ENCODE measurements at places on chromosomes 3 and 15. TPM values are rescaled to one million over a fixed set of nuclear protein-coding genes. Genes with fewer than 3 reads are reported as not detected.
A peak's percentile ranks its signal among the peaks of the same experiment; 100 is the strongest.

DNA sequence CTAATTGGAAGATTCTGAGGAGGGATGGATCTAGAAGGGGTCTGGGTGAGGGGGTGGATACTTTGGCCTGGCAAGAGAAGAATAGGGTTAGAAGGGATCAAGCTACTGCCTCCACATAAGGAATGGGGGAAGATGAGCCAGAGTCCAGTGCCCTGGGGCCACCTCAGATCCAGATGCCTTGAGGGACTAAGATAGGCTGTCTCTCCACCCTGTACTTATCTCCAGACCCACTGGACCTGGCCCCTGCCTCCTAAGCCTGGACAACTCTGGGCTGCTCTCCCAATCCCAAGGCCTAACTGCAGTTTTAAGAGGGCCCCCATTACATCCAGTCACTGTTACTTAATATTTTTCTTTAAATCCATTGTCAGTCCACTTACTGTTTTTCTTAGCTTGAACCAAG, 2.0 kb downstream of the DVL3 start:
- DNase-seq, result no peak

- DNase-seq, result no peak
These were observed 25.6 kb downstream of the KCNH8 start for GRCh38 chr3:19173945-19174344.

- no peak for DNase-seq
These were observed 325.9 kb upstream of the TBL1XR1 start for GRCh38 chr3:177523067-177523675.

DNA sequence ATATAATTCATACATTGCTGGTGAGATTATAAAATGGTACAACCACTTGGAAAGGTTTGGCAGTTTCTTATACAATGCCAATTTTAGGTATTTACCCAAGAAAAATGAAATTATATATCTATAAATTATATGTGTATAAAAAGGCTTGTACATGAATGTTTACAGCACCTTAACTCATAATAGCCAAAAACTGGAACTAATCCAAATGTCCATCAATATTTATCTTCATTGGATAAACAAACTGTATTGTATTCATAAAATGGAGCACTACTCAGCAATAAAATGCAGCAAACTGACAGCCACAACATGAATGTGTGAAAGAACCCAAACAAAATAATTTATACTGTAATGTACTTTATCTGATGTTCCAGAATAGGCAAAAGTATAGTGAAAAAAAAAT, 33.6 kb upstream of the EIF5A2 start:
- DNase-seq, result no peak

DNA sequence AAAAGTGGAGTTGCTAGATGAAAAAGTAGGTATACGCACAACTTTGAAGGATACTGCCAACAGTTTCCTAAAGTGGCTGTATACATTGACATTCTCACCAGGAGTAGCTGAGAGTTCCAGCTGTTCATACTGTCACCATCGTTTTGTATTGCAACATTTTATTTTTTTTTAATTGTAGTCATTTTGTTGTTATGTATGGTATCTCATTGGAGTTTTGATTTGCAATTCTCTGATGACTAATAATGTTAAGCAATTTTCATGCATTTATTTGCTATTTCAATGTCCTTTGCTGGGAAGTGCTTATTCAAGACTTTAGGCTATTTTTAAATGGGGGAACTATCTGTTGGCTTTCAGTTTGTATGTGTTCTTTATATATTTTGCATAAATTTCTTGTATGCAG, 185.1 kb upstream of the TGFBR2 start:
- DNase-seq, result no peak

- DNase-seq, result no peak
These were observed 186.2 kb upstream of the CRBN start for GRCh38 chr3:3365716-3366115.

DNA sequence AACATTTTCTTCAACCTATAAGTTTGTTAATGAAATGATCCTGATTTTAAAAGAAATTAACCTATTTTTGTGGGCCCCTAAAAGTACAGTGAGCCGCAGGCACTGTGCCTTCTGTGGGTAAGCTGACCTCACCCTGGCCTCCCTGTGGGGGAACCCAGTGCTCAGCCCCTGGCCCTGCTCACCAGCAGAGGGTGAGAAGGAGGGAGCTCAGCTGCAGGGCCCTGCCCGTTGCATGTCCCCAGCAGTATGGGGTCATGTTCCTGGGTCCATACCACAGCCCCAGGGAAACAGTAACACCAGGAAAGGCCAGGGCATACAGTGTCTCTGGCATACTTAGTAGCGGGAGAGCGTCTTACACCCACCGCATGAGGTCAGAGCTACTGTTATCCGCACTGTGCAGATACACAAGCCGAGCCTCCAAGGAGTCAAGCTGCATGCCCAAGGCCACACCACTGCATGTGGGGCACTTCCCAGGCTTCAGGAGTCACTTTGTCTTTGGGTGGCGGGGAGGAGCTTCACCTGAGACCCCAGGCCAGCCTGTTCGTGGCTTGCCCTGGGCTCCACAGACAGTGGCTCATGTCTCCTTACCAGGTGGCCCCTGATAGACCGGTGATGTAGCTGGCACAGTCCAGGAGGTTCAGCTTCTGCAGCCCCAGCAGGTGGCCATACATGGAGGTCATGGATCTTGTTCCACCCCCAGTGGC, 22.6 kb upstream of the EHD4 start:
- DNase-seq, result no peak

DNA sequence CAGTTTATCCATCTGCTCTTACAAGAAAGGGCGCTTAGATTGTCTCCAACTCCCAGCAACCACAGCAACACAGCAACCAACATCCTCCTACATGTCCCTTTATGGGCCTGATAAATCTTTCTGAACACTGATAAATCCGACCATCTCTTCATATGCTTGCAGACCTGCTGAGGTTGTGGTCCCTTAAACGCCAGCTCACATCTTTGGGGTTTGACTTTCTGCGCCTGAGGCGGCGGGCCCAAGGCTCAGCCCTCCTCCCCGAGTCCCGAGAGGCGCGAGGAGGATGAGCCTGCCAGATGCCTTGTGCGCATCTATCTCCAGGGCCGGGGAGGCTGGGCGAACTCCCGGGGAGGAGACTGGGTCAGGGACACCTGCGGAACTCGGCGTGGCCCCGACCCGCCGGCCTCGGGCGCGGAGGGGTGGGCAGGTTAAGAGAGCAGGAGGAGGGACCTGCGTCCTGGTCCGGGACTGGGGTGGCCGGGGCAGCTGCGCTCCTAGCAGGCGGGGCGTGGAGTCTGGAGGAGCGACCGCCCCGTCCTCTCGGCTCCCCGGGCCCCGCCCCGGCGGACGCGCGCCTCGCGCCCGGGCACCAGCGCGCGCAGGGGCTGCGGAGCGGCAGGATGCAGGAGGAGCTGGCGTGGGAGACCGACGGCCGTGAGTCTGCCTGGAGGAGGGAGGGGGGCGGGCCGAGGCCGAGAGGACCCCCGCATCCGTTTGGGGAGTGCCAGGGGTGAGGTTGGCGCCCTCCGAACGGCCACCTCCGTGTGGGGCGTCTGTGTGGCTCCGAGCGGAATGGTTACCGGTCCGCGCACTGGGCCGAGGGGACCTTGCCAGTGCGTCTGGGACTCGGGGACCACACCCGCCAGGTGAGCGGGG, at the start of gene ANKDD1A:
TSS of gene ANKDD1A (plus strand) at position 592 of the 876 bp plus-strand sequence. CDS start at position 621, 29 bp downstream.
- DNase-seq, result peak; percentile 85

DNA sequence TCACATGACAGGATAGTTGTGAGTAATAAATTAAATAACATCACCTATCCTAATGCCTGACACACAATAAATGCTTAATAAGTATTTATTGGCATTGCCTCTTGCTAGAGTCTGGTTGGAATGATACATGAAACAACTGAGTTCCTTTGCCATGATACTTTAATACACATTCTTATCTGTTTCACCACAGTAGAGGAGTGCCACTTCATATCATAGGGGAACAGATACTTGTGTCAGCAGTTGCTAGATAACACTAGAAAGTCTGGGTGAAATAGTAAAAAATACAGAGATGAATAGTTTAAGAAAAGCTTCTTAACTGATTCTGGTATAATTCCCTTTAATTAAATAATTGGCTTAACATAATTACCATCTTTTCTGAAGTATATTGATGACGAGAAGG, 380.0 kb upstream of the GOLIM4 start:
- DNase-seq, result no peak

DNA sequence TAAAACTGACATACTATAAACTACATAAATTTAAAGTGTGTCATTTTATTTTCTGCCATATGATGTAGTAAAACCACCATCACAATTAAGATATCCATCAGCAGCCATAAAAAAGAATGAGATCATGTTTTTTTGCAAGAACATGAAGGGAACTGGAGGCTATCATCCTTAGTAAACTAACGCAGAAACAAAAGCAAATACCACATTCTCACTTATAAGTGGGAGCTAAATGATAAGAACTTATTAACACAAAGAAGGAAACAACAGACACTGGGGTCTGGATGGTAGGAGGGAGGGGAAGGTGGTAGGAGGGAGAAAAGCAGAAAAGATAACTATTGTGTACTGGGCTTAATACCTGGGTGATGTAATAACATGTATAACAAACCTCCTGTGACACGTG, 24.6 kb downstream of the CCDC14 start:
- no peak for DNase-seq

DNA sequence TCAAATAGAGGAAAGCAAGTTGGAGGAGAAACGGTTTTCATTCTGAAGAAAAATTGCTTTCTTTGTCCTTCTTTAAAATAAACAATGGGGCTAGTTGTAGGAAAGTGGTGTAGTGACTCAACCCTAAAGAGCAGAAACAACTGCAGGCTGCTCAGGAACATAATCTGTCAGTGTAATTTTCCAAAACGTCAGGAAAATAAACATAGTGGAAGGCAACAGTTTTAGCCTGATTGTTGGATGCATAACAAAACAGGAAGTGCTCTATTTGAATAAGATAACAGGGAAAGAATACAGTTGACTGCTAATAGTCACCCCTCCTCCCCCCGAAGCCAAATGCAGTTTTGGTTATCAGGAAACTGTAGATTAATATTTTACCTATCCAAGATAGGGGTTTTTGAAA, 167.6 kb downstream of the ECT2 start:
- no peak for DNase-seq

The TNFSF10 gene
- total RNA-seq, result 36.4 TPM

The EFCAB12 gene
- total RNA-seq, result not detected

The RBMS3 gene
- total RNA-seq, result 39.9 TPM

The METTL6 gene
- total RNA-seq, result 16.0 TPM

All from sigmoid colon (tissue), 7 donors.